ENCODE measurements at places on chromosomes 7 and 10.

GRCh38 chr10:70742537-70743429, 42.4 kb downstream of the TBATA start:
- no peak for DNase-seq

- DNase-seq, result no peak
Measured at GRCh38 chr7:16648551-16648950, 2.6 kb downstream of the BZW2 start.

DNA sequence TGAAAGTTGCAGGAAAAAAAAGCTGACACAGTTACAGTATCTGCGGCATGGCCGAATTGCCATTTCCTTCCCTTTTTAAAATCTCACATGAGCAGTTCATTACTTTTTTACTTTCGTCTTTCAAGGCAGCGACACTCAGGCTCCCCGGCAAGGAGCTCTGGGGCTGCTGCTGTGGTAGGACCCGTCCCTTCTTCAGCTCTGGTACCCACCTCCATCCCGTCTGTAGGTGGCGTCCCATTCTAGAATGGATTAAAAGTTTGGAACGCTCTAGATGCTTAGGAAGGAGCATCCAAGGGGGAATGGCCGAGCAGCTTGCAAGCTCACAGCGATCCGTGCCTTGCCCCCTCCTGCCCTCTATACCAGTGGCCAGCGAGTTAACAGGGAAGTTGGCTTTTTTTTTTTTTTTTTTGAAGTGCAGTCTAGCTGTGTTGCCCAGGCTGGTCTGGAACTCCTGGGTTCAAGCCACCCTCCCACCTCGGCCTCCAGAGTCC, 22.8 kb upstream of the TTYH3 start:
- no peak for DNase-seq

- no peak for DNase-seq
Measured at GRCh38 chr7:98993024-98993897, 114.9 kb downstream of the TRRAP start.

- no peak for DNase-seq
Measured at GRCh38 chr10:33249659-33250345, 84.7 kb downstream of the NRP1 start.

DNA sequence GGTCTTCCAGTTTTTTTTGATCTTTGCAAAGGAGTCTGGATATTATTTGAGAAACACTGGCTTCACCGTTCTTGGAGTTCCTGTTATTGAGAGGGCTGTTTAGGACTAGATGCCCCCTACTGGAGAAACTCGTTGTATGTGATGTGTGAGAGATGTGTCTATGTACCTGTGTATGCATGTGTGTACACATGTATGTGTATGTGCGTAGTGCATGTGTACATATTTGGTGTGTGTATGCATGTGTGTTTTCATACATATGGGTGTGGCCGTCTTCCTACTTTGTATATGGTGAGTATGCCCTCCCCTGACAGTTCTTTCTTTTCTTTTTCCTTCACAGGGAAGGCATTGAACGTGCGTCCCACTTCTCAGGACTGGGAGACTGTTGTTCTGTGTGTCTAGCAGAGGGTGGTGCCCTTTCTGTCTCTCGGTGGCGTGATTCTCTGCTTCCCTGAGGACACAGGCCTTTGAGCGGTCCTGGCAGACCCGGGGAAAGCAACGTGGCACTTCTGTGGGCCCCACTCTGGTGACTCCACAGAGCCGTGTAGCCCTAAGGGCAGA, 3.0 kb upstream of the CALHM3 start:
- no peak for DNase-seq

GRCh38 chr10:77320971-77321471, 316.6 kb downstream of the KCNMA1 start:
- no peak for DNase-seq

DNA sequence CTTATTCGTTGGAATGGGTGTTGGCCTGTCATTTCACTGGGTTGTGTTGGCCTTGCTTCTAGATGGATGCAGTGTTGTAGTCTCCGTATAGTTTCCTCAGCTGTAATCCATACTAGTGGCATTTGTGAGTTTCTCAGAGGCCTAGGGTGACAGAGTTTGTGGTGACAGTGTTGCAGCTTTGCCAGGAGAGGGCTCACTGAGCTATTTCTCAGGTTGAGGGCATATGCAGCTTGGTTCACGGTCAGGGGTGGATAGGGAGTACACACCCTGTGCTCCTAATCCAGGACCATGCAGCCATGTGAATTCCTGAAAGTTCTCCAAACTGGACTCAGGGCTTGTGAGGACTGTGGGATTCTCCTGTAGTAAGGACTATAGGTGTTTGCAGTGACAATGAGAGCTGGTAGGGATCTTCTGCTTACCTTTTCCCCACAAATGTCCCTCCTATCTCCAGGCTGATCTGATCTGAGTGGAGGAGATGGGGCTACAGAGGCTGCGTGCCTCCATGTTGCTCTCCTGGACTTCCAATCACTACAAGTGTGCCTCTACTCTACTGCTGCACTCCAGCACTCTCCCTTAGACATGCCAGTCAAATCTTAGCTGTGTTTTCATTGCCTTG, 229.0 kb downstream of the STK31 start:
- DNase-seq, result no peak

- no peak for DNase-seq
Measured at GRCh38 chr10:35042783-35043182, 47.4 kb downstream of the CUL2 start.

- no peak for DNase-seq
Measured at GRCh38 chr7:107614425-107614824, 34.4 kb downstream of the BCAP29 start.

DNA sequence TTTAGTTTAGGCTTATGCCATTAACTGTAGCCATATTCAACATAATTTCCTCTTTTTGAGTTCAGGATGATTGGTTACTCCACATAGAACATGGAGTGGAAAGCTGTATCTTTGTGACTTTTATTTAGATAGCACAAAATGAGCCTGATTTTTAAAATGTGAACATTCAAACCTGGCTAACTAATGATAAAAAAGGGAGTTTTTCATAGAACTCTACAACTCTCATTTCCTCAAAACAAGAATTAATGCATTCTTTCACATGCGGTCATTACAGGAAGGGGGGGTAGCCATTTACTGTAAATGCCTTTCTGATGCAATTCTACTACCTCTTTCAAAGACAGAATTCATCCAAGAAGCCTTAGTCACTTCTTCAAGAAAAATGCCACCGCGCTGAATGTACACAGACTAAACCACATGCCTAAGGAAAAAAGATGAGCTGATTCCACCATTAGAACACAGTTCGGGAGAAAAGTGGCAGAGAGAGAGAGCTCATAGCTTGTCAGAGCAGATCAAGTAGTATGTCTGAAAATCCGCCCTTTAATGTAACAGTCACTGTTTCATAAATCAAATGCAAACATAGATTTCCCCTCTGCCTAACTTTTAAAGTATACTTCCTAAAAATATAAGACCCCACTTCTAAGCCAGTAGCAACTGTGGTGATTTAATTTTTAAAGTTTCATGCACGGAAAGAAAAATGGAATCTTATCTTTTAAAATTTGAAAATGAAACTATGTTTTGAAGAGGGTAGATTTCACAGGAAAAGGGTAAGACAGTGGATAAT, 226.4 kb upstream of the KLF14 start:
- no peak for DNase-seq

DNA sequence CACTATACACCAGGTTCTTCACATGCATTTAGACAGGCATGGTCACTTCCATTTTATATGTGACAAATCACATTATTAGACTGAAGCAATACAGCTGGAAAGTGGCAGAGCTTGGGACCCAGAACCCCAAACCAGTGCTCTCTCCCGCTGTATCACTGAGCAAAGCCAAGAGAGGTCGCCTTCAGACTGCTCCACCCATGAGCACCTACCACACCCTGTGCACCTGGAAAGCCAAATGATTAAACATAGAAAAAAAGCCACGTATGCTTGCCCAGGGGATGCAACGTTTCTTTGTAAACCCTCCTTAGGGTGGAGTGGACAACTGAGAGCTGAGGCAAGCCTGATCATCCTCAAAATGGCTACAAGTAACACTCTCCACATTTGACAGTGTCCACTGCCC, 72.5 kb downstream of the CCDC6 start:
- no peak for DNase-seq
